Central memory CD4-positive, alpha-beta T cell (primary cell): ENCODE measurements at places on chromosomes 1 and 21.

- DNase-seq: no peak
Measured at GRCh38 chr1:37306871-37307270, 167.5 kb upstream of the ZC3H12A start.

- no peak for DNase-seq
Measured at GRCh38 chr1:242205622-242206489, 207.0 kb upstream of the MAP1LC3C start.

DNA sequence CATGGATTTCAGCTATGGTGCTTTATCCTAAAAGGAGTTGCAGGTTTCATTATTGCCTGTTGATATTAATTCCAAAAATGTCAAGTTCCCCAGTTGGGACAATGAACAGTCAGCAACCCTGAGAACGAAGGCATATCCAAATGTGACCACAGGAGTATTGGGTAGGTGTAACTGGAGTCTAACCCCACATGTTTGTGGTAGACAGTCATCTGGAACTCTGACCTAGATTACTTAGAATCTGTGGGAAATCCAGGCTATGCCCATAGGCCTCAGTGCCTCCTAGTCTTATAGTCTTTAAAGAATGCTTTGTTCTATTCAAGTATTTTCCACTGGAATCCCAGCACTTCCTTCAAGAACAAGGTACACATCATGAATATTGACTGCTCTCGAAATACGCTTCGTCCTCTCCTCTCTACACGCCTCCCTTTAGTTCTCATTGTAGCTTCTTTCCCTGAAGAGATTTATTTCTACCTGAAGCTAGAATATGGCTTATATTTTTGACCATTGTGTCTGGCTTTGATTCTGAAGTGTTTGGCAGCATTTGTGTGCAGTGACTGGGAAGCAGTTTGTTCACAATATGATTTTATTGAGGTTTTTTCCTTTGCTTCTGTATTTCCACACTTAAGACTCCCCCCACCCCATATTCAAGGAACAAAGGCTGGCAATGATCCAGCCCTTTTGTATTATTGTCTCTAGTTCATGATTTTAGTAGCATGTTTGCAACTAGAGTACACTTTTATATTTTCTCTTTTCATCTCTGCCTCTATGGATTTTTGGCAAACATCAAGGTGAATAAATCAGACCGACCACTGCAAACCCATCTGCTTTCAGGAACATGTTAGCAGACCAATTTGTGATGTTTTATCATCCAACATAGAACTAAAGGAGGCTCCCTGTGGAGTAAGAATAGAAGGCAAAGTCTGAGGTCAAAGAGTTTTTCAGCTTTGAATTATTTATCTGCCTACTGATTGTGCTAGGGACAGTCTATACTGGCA, 178.6 kb downstream of the GPR52 start:
- no peak for DNase-seq

DNA sequence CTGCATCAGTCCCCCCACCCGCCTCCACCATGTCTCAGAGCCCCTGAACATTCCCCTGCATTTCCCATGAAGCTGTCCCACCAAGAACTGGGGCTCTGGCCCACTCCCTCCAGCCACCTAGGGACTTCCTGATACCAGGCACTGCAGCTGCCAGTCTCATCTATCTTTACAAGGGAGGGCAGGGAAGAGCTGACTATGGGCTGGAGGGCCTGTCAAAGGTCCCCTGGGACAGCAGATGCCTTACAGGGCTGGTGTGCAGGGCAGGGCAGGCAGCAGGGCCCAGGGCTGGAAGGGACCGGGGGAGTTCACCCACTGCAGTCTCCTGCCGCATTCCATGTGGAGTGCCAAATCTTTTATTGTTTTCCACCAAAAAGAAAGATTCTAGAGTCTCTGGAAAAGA, 17.6 kb downstream of the SHISA4 start:
- no peak for DNase-seq

GRCh38 chr1:85898861-85899260, 190.6 kb upstream of the ZNHIT6 start:
- no peak for DNase-seq

DNA sequence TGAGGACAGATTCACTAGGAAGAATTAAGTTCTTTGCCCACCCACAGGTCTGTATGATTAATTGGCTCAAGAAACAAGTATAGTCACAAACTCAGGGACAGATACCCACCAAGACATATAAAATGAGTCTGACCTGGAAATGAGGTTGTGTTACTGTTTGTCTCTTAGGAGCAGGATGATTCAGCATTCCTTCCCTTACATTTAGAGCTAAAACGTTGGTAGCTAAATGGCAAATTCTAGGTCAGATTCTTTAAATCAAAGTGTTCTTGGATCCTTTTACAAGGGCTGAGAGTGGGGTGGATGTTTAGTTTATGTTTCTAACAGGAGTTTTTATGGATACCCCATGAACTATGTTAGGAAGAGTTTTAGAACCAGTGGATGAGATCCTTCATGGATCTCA, 4.7 kb downstream of the RIMKLA start:
- no peak for DNase-seq
